ENCODE measurements at places on chromosomes 5 and 9.

DNA sequence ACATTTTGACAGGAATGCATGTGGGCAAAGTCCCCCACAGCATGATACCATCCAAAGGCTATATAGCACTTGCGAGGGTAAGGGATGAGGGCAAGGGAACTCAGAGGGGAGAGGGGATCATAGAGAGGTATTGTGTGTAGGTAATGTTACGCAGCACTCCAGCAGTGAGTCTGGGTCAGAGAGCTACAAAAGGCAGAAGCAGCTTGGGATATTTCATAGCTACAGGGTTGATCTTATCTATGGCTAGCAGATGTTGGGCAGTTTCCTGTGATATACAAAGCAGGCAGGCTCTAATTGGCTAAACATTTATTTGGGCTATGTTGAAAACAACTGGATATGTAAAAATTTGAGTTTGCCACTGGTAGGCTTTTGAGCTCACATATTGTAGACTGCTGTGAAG is 17.8 kb upstream of the SLCO4C1 start:
- DNase-seq = no peak

GRCh38 chr9:113391917-113392316 is 9.2 kb downstream of the ALAD start:
- no peak for DNase-seq

- no peak for DNase-seq
These were observed 1926.3 kb upstream of the WWC1 start for GRCh38 chr5:166365164-166365563.

DNA sequence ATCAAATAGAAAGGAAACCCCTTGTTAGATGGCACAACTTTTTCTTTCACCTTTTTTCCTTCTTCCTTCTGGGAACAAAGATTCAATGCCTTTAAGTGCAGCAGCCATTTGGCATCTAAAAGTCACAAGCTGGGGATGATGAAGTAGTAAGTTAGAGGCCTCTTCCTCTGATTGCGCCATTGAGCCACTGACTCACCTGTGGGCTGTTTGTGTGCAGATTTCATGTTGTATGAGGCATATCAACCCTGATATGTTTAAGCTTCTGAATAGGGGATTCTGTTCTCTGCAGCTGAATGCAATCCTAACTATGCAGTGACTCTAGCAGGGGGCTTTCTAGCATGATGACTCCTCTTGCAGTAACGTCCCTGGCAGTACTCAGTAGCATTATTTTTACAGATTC is 599.9 kb downstream of the CSNK1G3 start:
- DNase-seq = no peak

DNA sequence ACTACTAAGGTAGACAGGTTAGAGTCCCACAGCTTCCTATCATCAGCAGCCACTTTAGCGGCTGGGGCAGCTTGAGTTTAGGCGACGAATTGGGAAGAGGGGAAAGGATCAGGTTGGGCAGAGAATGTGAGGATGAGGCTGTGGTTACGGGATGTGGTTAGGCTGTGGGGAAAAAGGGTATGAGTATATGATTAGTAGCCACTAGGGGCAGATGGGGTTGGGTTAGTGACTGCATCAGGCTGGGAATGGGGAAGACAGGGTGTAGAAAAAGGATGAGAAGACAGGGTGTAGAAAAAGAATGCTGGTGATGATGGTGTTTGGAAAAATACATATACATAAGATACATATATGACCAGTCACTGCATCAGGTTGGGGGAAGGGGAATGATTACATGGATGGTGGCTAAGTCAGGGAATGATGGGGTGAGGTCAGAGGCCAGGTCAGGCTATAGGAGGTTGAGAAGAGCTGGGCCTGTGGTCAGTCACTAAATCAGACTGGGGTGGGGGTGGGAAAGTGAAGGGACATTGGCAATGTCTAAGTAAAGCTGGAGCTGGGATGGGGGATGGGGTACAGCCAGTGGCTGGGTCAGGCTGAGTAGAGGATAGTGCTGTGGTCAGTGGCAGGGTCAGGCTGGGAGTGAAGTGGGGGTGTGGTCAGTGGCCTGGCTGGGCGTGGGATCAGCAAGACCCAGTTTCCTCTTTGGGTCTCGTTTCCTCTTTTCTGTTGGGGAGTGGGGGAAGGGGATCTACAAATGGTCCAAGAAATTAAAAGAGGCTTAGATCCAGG is 2.1 kb downstream of the TLN1 start:
- no peak for DNase-seq

- no peak for DNase-seq
These were observed 233.0 kb upstream of the SGCD start for GRCh38 chr5:156094001-156094400.

DNA sequence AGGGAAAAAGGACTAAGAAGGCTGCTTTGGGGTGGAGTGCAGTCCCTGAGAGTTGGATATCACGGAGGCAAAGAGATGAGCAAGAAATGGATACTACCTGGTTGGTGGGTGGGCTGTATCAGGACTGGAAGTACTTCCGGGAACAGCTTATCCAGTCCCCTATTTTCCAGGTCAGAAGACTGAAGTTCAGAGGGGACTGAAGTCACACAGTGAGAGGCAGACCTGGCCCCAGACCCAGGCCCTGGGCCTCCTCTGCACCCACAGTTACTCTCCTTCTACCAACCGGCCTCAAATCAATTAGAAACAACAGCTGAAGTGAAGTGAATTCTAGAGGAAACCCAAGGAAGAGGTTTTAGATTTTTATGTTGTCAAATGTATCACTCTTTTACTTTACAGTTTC is 93.6 kb upstream of the ALDH1B1 start:
- DNase-seq = no peak

- DNase-seq = no peak
These were observed 122.1 kb downstream of the EBF1 start for GRCh38 chr5:158977642-158978041.

DNA sequence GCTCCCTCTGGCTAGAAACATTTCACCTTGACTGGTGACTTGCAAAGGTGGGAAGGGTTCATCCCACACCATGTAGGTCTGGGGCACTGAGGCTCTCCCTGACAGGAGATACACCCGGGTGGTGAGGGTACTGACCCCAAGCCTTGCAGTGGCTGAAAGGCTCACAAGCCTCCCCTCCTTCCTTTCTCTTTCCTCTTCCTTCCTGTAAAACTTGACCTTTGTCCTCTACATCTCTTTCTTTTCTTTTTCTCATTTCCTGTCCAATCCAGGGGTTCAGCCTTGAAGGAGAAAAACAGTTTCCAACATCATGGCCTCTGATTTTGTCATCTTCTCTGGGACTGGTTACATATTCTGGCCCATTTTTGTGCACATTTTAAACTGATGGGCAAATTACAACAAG is 16.6 kb downstream of the FBP2 start:
- DNase-seq = no peak

GRCh38 chr9:133468777-133469421 is 9.1 kb downstream of the CACFD1 start:
- DNase-seq = no peak

DNA sequence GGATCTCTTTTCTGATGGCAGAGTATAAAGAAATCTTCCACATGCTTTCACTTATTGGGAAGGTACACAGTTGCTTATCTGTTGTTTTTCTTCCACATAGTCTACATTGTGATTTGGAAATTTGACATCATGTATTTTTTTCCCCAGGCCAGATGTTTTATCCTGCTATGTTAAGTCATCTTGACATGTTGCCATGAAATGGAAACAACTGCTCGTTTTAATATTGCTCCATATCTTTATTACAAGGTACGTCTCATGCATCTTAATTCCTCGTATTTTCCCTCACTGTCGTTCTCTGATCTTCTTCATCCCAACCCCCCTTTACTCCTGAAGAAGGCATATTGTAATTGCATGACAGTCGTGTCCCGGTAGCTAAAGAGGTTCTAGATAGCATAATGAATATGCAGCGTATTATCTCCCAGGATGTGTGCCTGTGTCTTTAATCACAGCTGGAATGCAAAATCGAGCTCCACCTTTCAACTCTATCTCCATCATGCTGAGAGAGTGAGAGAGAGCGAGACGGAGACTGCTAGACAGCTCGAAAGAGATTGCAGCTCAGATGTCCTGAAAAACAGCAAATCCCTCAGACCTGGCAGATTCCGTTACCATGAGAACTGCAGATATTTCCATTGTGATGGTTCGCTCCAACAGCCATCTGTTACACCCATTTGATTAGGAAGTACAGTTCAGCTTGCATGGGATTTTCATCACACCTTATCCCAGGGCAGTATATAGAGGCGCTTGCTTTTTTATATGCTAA is 281.7 kb downstream of the TMEM38B start:
- DNase-seq = no peak

DNA sequence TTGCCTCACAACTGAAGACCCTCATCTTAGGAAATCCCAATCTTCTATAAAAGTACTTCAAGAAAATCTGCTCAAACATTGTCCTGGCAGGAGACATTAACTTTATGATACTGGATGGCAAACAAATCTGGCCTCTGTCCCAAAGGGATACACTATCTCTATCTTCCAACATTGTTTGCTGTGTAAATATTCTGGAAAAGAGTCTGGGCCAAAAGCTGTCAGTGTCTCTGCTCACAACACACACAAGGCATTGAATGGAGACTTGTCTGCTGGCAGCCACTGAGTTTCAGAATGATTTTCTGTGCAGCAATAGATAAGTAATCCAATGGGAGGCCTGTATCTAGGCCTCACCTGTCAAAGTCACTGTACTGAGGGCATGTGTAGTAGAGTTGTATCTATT is 471.1 kb downstream of the DMAC1 start:
- DNase-seq = no peak

DNA sequence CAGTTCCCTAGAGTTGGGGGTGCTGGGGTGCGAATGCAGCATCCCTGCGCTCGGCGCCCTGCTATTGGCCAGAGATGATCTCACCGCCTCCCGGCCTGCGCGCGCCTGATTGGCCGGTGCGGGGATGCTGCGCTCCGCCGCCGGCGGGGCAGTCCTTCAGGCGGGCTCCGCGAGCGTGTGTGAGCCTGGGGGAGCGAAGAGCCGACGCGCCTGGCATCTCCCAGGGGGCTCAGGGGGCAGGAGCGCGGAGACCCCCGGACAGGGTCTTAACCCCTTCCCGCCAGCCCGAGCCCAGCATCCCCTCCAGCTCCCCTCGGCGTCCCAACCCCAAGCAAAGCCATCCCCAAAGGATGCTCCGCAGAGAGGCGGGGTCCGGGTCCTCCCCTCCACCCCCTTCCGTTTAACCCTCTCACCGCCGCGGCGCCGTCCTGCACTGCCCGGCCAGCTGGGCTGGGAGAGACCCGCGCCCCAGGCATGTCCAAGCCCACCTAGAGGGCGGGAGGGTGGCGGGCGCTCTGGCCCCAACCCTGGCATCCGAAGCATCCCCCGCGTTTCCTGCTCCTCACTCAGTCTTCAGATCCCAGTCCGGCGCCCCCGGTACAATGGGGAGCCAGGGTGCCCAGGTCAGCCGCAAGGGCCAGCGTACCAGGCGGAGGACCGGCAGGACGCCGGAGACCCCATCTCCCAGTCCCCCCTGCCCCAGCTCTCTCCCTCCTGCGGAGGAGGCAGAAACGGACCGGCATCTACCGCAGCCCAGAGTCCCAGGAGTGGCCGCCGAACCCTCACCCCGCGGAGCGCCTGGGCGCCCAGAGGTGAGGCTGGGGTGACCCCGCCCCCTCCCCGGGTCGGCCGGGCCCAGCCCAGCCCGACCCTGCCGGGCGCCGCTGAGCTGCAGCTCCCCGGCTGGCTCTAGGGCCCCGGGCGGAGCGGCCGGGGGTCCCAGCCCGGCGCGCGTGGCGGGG is 19.3 kb upstream of the TOR2A start:
- no peak for DNase-seq

All from activated CD4-positive, alpha-beta T cell treated with anti-CD3 and anti-CD28 coated beads, Interleukin-2, amount 50 U/mL, for 4 hours (primary cell).